ENCODE measurements at places on chromosomes 3 and 15.

DNA sequence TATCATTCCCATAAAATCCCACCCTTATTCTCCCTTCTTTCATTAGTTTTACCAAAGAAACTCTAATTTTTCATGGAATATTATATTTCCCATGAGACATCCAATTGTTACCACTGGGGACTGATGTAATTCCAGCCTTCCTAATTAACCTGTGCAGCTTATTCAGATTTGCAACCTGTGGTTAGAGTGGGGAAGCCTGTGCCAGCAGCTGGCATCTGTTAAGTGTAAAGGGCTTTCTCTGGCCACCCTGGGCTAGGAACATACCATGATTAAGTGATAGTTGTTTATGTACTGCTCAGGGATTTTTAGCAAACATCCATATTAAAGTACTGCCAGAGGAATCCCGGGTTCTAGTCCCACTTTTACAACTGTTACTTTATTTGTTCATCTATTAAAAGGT, 78.2 kb downstream of the TPRG1 start:
- no peak for DNase-seq

- no peak for DNase-seq
These were observed 71.6 kb downstream of the FEM1B start for GRCh38 chr15:68349151-68349550.

DNA sequence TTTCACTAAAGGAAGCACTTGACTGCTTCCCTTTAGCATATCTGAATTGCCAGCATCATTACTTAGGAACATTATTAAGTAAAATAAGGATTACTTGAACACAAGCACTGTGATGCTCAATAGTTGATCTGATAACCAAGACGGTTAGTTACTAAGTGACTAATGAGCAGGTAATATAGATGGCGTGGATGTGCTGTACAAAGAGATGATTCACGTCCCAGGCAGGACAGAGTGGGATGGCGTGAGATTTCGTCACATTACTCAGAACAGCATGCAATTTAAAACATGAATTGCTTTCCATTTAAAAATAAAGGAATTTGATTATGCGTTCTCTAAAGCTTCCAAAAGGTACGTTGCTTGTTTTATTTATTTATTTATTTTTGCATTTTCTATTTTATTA, 240.0 kb upstream of the ARHGEF26 start:
- no peak for DNase-seq

DNA sequence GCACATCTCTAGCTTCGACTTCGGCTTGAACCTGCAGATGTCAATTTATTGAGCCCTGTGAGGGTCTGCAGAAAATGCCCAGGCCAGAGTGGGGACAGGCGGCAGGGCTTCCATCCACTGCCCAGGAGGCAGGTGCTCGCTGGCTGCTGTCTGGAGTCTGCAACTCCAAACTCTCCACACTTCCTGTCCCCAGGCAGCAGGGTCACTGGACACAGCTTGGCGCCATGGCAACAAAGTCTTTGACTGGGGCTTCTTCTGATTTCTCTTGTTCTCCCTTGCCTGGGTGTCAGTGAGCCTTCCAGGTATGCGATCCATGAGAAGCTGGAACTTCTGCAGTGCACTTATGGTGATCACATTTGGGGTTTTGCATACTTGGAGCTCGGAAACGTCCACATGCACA, 33.5 kb downstream of the SV2B start:
- no peak for DNase-seq

Measured in Daoy (cell line).